Karpas-422 (cell line): ENCODE measurements at places on chromosomes 1 and 21. TPM values are rescaled to one million over a fixed set of nuclear protein-coding genes. Genes with fewer than 3 reads are reported as not detected.

ATP1A4 gene
- total RNA-seq = not detected in 2 replicates

DNA sequence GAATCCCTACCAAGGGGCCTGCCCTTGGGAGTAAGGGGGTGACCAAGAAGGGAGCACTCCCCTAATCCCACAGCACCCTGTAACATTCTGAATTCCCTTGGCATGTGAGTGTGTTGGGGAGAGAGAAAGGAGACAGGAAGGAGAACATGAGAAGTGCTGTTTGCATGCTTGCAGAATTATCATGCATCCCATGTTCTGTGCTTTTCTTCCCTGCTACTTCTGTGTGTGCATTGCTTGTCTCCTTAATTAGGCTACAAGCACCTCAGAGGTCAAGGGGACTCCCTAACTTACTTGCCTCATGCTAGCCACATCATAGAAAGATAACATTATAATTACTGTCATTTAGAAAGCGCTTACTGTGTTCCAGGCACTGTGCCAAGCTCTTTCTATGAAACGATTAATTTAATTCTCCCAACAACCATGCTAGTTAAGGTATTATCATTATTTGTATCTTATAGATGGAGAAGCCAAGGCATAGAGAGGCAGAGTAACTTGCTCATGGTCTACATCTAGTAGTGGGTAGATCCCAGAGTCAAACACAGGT, 11.1 kb downstream of the NOS1AP start:
- no peak for DNase-seq

FNDC5 gene
- not detected in 2 replicates for total RNA-seq

- no peak for DNase-seq
Measured at GRCh38 chr1:108824051-108824450, 32.8 kb downstream of the AKNAD1 start.

- no peak for DNase-seq
Measured at GRCh38 chr1:160996178-160996577, 24.8 kb downstream of the F11R start.

- no peak for DNase-seq
Measured at GRCh38 chr21:29193072-29193471, 62.6 kb downstream of the MAP3K7CL start.

GRCh38 chr1:35298464-35298863, 30.0 kb downstream of the ZMYM4 start:
- DNase-seq = peak; percentile 79

GRCh38 chr21:39575775-39576174, 37.0 kb upstream of the B3GALT5 start:
- DNase-seq = no peak

GRCh38 chr1:1212780-1213344, 1.1 kb downstream of the TNFRSF4 start:
- DNase-seq = no peak

GRCh38 chr21:16124378-16125138, 394.8 kb downstream of the USP25 start:
- DNase-seq = no peak

DNA sequence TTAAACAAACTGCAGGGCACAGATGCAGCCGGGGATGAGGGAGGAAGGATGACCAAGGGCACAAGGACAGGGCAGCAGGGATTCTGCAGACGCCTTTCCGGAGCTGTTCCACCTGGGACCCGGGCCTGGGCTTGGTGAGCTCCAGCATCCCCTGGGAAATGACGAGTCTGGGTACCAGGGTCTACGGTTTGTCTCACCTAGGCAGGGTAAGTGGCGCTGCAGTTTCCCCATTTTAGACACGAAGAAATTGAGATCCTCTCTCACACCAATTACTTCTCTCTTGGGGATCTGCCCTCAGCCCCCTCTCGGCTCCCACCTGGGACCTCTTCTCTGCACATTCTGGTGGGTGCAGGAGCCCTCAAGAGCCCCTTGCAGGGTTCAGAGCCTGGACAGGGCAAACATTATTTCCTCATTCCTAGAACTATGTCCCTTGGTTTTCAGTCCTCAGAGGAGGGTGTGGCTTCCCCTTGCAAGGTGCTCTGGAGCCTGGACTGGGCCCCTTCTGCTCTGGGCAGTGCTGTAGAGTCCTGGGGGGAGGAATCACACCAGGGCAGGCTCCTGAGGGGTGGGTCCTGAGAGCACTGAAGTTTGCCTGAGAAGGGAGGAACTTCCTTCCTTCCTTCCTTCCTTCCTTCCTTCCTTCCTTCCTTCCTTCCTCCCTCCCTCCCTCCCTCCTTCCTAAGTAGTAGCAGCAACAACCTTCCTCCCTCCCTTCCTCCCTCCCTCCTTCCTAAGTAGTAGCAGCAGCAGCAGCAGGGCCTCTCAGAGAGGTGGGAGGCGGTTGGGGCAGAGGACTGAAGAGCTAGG, 16.0 kb downstream of the RAP1GAP start:
- no peak for DNase-seq

KRTAP20-2 gene
- not detected in 2 replicates for total RNA-seq

GRCh38 chr1:237235091-237235490, 193.1 kb downstream of the RYR2 start:
- no peak for DNase-seq

DNA sequence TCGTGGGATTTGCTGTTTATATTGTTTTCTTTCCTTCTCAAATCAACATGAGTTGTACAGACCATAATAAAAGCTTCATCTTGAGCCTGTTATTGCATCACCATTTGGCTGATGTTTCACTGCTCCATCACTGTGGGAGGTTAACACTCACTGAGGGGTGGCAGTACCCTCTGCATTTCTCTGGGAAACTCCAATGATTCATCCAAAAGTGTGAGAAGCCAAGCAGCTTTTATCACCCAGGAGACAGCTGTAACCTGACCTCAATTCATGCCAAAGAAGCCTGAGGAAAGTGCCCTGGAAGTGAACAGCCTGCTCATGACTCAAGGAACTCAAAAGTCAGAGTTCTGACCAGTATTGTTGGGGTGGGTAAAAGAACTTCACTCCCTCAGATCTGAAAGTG, 84.1 kb downstream of the GPR88 start:
- DNase-seq = peak; percentile 34

CRYBG2 gene
- 1.3 TPM in 1 of 2 replicates, not detected in the other for total RNA-seq

DNA sequence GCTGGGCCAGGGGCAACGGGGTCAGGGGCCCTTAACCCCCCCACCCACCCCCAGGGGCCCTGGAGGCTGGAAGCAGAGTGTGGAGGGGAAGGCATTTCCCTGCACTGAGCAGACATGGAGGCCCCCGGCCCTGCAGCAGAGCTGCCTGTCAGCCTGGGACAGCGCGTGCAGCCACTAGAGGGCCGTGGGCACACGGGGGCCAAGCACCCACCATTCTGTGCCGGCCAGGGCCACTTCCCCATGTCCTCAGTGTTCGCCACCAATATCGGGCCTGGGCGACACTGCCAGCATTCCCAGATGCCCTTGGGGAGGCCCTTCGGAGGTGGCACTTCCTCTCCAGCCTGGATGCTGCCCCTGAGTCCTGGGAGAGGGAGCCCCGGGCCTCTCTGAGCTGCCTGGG, 23.2 kb upstream of the ARHGEF16 start:
- DNase-seq = peak; percentile 52

FMN2 gene
- not detected in 2 replicates for total RNA-seq

KIAA1614 gene
- total RNA-seq = 0.07 TPM in 1 of 2 replicates, not detected in the other

LAMTOR2 gene
- 106 and 167 TPM in 2 replicates for total RNA-seq

DNA sequence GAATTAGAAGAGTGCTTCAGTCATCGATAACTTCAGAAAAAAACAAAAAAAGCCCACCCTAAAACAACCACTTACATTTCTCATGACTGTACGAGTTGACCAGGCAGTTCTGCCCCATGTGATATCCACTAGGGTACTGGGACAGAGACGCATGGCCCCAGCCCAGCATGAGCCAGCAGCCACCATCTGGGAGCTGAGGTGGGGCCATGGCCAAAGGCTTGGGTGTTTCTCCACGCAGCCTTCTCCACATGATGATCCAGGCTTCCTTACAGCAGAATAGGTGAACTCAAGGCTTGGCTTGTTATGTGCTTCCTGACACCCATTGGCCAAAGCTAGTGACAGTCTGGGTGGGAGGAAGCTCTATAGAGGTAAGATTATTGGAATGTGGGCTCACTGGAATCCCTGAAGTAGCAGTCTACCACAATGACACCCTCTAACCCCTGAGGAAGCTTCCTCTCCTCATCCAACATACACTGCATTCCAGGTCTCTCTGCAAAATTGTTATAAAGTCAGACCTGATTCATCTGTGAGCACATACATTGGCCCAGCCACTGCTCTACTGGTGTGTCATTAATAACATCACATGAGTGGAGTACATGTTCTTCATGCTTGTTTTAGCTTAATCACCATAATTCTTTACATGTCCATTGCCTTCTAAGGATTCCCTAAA, 66.3 kb upstream of the NTPCR start:
- no peak for DNase-seq

DNA sequence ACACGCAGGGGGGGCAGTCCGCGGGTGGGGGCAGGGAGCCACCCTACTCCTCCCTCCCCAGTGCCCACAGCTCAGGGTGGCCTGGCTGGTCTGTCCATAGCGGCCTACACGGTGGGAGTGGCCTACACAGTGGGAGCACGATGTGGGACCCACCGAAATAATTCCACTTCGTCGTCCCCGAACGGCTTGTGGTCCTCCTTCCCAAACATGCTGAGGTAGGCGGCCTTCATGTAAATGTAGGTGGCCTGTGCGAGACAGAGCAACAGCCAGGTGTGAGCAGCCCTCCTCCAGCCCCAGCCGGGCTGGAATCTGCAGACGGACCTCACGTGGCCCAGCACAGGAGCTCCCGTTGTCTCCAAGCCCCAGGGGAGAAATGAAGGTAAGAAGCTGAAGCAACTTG, 34.4 kb downstream of the TTC39A start:
- DNase-seq = no peak

DNA sequence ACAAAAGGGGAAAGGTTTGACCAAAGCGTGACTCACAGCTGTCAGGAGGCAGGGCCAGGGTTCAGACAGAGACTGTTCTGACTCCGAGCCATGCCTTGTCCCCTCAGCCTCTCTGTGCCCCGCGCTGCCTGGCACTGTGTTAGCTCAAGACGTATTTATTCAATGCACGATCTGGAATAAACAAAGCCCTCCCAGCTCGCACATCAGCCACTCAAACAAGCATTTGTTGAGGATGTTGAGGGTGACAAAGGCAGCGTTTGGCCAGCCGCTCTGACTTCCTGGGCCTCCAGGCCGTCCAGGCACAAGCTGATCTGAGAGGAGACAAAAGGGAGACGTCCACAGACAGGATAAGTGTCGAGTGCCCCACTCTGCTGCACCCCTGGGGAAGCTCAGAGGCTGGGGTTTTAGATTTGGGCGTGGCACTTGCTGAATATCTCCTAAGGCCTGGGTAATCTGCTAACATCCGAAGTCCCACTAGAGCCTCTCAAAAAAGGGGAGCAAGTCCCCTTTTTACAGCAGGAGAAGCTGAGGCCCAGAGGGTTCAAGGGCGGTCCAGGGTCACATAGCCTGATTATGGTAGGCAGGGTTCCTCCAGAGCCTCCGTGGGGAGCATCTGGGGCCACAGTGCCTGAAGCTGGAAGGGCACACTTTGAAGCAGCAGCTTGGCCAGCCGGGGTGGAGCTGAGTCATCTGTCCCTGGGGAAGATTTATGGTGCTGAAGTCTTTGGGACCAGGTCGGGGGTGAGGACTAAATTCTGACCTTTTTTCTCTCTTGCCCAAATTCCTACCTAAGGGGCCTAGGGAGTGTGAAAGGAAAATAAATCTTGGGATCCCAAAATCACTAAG, 95.9 kb downstream of the SPSB1 start:
- DNase-seq = no peak

GRCh38 chr1:207856276-207857023, 54.5 kb downstream of the CD34 start:
- no peak for DNase-seq

DNA sequence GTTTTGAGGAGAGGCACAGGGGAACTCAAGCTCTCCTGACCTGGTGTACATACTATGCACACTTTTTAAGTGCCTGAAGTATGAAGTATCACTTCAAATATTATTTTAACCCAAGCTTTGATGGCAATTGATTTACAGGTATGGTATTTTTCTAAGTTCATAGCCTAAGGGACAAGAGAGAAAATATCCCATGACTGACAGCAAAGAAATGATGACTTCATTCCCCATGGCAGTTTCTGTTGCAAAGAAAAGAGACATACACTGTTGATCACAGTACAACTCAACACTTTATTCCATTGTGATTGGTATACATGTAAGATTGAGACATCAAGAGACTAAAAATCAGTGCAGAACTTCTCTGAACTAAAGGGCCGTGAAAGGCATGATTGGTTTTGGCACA, 41.8 kb upstream of the BCL10 start:
- DNase-seq = no peak

DNA sequence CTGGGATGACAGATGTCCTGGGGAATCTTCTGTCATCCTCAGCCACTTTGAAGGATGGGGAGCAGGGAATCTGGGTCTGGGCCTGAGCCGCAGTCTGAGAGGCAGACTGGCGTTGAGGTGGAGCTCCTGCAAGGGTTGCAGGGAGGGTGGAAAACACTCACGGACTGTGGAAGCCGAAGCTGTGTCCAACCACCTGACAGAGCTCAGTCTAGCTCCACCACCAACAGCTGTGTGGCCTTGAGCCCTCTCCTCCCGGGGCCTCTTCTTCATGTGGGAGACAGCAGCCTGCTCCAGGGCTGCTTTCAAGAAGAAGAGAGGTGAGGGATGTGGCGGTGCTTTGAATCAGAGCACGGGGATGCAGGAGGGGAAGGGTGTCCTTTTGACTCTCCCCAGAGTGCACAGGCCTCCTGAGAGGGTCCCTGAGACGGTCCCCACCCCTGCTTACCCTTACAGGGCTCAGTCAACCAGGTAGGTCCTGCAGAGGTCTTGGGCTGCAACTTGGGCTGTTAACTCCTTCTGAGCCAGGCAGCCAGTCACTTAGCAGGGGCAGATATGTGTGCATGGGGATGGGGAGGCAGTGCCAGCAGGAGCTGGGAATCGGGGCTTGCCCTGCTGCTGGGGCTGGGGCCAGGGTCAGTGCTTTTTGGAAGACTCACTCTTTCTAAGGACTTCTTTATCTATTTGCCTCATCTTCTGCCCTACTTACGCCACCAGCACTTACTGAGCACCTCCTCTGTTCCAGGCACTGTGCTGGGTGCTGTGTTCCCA, 216.3 kb downstream of the PTPRU start:
- no peak for DNase-seq

DNA sequence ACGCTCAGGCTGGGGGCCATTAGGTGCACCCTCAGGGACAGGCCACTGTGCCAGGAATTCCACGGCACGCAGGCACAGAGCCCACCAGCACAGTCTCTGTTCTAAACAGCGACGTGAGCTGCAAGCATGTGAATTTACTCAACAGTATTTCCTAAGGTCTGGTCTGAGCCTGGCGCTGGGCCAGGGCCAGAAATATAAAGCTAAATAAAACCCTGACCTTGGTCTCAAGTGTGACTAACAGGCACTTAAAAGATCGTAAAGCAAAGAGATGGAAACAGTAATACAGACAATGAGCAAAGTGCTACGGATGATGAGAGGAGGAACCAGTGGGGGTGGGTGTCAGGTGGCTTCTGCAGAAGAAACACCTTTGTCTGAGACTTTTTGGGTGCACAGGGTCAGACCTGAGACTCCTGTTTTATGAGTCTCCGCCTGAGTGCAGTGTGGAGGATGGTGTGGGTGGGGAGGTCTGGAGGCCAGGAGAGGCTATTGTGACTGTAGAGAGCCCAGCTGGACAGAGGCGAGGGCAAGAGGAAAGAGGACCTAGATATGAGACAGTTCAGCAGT, 53.4 kb upstream of the EDN2 start:
- peak; percentile 96 for DNase-seq
